Activated naive CD8-positive, alpha-beta T cell treated with anti-CD3 and anti-CD28 coated beads for 36 hours (primary cell): ENCODE measurements at places on chromosomes 12 and 14. TPM values are rescaled to one million over a fixed set of nuclear protein-coding genes. Genes with fewer than 3 reads are reported as not detected.

DNA sequence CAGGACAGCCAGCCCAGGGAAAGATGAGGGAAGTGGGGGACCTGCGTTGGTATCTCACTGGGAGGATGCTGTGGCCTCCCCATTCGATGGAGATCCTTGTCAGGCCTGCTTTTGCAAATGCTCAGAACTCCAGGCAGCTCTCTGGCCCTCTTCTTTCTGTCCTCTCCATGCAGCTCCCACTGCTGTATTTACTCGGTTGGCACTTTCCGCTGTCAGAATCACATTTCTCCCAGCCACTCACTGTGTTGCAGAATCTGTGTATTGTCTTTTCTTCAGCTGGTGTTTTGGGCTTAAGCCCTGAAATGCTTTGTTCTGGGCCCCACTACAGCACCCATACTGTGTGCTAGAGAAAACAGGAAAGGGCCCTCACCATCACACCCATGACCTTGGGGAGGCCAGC lies 401.1 kb downstream of the RGS6 start:
- H3K4me1 ChIP-seq: no peaks in the 10 kb centered on the region
- no peak for DNase-seq
- H3K4me3 ChIP-seq: no peak overlapping the region
- H3K36me3 ChIP-seq: no peaks in the 10 kb centered on the region

GRCh38 chr12:20350495-20350894 lies 17.8 kb upstream of the PDE3A start:
- no peak overlapping the region for H3K27ac ChIP-seq
- no peaks in the 10 kb centered on the region for H3K36me3 ChIP-seq
- H3K4me1 ChIP-seq: no peaks in the 10 kb centered on the region
- no peak for DNase-seq

DNA sequence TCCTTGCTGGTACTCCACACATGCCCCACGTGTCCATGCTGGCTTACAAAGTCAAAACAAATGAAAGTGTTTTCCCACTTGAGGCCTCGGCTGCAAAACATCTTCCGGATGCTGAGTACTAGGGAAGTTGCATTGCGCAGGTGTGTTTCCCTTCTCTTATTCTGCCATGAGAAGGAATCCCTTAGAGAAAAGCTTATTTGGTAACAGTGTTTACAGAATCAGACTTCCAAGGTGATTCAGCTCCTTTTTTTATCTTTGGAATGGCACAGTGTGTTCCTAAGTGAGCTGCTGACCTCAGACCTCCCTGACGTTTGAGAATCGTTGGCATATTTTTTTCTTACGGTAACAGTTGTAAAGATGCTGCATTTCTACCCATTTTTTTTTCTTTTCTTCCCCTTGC lies 211.3 kb downstream of the ESR2 start:
- H3K27ac ChIP-seq: no peak overlapping the region
- no peaks in the 10 kb centered on the region for H3K4me1 ChIP-seq
- no peaks in the 10 kb centered on the region for H3K27me3 ChIP-seq

DNA sequence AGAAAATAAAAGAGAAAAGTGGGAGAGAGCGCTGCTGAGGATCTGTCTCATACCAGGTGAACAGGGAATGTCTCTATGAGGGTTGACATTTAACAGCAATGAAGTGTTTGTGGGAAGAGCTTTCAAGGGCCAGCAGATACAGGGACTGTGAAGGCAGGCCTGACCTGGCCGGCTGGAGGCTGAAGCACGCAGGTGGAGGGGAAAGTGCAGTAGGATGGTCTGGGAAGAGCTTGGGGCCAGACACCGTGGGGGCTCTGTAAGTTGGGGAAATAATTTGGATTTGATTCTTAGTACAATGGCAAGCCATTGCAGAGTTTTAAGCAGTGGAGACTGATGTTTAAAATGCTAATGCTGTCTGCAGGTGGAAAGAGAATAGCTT lies 23.8 kb upstream of the DHRS2 start:
- peaks cover 27% of the 10 kb centered on the region for H3K4me1 ChIP-seq
- DNase-seq: no peak
- no peak overlapping the region for H3K27ac ChIP-seq
- peaks cover 7% of the 10 kb centered on the region for H3K36me3 ChIP-seq

DNA sequence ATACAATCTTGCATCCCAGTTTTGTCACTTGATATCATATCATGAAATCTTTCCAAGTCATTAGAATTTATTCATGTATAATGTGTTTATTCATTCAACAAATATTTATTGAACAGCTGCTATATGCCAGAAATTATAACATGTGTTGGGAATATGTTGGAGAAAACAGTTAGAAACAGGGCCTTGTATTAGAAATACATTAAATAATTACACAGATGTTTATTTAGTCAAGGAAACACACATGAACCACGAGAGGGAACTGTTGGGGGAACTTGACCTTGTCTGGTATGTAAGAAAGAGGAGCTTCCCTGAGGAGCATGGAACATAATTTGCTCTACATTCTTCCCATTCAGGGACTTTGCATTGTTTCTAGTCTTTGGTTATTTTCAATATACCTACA lies 191.7 kb upstream of the FRMD6 start:
- peaks cover 3% of the 10 kb centered on the region for H3K27me3 ChIP-seq
- H3K4me3 ChIP-seq: no peak overlapping the region
- no peak overlapping the region for H3K27ac ChIP-seq
- no peaks in the 10 kb centered on the region for H3K36me3 ChIP-seq

CACNA1C gene
- 0.14 TPM for total RNA-seq

KSR2 gene
- not detected for total RNA-seq

NTN4 gene
- total RNA-seq: not detected

SPSB2 gene
- total RNA-seq: 3.0 TPM

PTPRO gene
- 1.4 TPM for total RNA-seq

KHNYN gene
- 48.7 TPM for total RNA-seq
